Tibial artery (tissue), 4 donors: ENCODE measurements at places on chromosomes 6 and 20.

GRCh38 chr20:44467289-44467883, 8.3 kb upstream of the TTPAL start:
- H3K4me1 ChIP-seq = no peaks in the 10 kb centered on the region
- H3K4me3 ChIP-seq = no peak overlapping the region
- DNase-seq = peak; percentile 75

- DNase-seq = no peak
- no peak overlapping the region for H3K4me3 ChIP-seq
- no peaks in the 10 kb centered on the region for H3K4me1 ChIP-seq
- no peaks in the 10 kb centered on the region for H3K27me3 ChIP-seq
Observed at GRCh38 chr6:136843210-136843609, 20.8 kb downstream of the PEX7 start.

GRCh38 chr6:11224252-11224965, 8.1 kb downstream of the NEDD9 start:
- peaks cover 52% of the 10 kb centered on the region for H3K4me1 ChIP-seq
- no peak overlapping the region for H3K4me3 ChIP-seq
- no peaks in the 10 kb centered on the region for H3K27me3 ChIP-seq
- H3K36me3 ChIP-seq = peaks cover 11% of the 10 kb centered on the region

- H3K36me3 ChIP-seq = peaks cover 9% of the 10 kb centered on the region
- H3K4me3 ChIP-seq = peak overlapping the region; percentile 98
- peak overlapping the region; percentile 99 for H3K27ac ChIP-seq
- H3K27me3 ChIP-seq = no peaks in the 10 kb centered on the region
- no peaks in the 10 kb centered on the region for H3K4me1 ChIP-seq
Observed at GRCh38 chr20:2104236-2104635, 2.6 kb downstream of the STK35 start.

DNA sequence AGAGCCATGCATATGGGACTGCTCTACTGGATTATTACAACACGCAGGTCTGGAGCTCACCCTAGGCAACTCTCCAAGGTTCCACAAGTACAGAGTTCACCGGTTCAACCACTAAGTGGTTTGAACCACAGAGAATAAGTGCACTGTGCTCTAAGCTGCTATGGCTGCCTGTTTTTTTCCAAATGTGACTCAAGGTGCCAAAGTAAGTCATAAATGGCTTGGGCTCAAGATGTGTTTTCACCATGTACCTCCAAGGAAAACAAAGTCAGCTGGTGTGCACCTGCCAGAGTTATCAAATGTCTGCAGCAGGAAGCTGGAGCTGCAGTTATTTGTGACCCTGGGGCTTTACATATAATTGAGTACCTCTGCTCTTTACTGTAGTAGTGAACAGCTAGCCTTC, 76.7 kb downstream of the PREP start:
- no peaks in the 10 kb centered on the region for H3K27me3 ChIP-seq
- no peak for DNase-seq
- no peak overlapping the region for H3K4me3 ChIP-seq
- H3K4me1 ChIP-seq = no peaks in the 10 kb centered on the region
- no peak overlapping the region for H3K27ac ChIP-seq

DNA sequence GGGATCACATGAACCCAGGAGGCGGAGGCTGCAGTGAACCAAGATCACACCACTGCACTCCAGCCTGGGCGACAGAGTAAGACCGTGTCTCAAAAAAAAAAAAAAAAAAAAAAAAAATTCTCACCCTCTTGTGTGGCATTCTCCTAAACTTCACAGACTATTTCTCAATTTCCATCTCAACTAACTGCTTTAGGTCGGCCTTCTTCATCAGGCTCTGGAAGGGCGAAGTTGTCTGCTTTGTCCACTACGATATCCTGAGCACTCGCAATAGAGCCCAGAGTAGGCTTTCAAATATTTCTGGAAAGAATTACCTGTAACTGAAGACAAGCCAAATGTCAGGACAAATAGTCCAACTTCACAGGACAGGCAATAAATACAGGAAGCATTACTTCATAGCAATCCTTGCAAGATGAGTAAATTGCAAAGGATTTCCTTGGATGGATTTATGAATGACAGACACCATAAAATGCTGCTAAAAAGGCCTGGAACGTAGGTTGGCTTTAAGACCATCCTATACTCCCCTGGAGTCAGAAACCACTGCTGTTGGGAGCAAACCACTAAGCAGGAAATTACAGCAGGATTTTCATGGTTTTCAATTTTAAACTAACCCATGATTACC, 116.3 kb upstream of the SLC2A12 start:
- no peaks in the 10 kb centered on the region for H3K27me3 ChIP-seq
- DNase-seq = no peak
- H3K4me3 ChIP-seq = no peak overlapping the region
- no peak overlapping the region for H3K27ac ChIP-seq
- H3K4me1 ChIP-seq = peaks cover 5% of the 10 kb centered on the region
- peaks cover 27% of the 10 kb centered on the region for H3K36me3 ChIP-seq

DNA sequence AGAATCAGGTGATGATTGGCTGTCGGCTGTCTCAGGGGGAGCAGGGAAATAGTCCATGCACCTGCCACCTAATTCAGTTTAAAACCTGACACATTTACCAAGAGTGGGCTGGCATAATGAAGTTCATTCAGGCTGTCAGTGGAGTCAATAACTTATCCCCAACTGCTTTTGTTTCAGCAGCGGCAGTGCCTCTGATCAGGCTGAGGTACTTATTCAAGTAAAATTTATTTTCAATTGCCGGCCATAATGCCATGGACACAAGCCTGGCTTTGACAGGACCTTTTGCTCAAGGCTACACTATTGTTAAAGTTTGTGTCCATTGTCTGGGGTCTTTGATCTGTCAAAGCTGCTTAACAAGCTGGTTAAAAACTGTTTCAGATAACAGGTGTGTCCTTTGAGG, 20.6 kb downstream of the OLIG3 start:
- H3K27me3 ChIP-seq = peaks cover 6% of the 10 kb centered on the region
- H3K36me3 ChIP-seq = no peaks in the 10 kb centered on the region
- no peak for DNase-seq
- H3K27ac ChIP-seq = no peak overlapping the region
- no peaks in the 10 kb centered on the region for H3K4me1 ChIP-seq

DNA sequence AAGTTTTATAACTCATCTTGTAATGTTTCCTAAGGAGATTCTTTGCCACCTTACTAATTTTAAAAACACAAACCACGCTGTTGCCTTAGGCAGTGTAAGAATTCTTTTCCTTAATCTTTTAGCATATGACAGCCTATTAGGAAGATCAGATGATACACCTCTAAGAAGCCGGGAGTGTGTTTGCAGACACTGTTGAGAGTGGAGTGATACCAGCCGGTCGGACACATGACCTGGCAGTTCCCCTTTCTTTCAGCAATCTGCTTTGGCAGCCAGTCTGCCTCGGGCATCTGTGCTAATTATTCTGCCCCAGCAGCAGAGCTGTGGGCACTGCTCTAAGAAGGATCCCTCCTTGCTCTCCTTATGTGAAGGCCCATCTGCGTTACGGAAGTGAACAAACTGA, 50.9 kb downstream of the PLCB4 start:
- H3K27me3 ChIP-seq = no peaks in the 10 kb centered on the region
- no peak overlapping the region for H3K4me3 ChIP-seq
- no peaks in the 10 kb centered on the region for H3K36me3 ChIP-seq
- DNase-seq = peak; percentile 43
- H3K27ac ChIP-seq = no peak overlapping the region
